ENCODE measurements at places on chromosomes 3 and 15.

DNA sequence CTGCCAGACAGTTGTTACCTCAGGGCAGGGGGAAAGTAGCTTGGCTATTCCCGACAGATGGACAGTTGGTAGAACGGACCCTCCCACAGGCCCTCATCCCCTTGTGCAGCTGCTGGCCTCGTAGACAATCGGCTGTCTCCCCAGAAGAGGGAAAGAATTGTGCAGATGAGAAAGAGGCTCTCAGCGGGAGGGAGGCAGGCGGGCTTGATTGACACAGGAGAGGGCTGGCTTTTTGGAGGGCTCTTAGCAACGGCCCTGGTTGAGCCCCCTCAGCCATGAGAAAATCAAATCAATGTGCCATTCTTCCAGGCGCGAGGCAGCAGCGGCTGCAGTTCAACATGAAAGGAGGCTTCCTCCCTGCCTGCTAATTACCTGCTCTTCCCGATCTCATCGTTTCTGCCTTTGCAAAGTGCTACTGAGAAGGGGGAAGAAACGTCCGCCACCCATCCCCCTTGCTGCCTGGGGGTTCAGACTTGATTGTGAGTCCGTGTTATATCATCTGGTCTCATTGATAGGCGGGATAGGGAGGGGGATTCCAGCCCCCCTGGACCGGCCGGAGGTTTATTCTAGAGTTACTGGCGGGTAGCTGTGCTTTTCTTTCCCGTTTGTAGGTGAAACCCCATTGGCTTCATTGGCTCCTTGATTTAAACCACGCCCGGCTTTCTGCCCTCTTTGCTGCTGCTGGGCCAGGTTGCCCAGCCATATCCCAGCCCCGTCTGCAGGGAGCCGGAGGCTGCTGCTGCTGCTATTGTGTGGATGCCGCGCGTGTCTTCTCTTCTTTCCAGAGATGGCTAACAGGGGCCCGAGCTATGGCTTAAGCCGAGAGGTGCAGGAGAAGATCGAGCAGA is at the start of gene TAGLN3:
Gene TAGLN3 (plus strand): TSS at position 287 of the 848 bp plus-strand sequence. CDS start 501 bp downstream, at position 788.
- DNase-seq: no peak

- peak; percentile 59 for DNase-seq
Measured at GRCh38 chr3:42652611-42653302, 740 bp upstream of the ZBTB47 start.

DNA sequence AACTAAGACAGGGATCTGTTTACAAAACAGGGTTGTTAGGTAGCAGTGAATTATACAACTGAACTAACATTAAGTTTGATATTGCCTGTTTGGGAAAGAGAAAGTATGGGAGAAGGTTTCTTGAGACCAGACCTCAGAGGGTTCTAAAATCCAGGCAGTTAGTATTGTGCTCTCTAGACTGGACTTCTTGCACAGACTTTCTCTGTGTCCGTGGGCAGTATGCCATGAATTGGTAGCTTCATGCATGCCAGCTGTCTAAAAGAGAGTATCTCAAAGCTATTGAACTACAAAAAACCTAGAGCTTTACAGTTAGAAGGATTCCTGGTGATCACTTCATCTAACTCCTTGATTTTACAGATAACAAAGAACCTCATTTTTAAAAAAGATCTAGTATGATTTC is 12.5 kb downstream of the SAMD7 start:
- no peak for DNase-seq

GRCh38 chr3:49165771-49166751 is at the start of gene CCDC71:
TSS of gene CCDC71 (minus strand) at chr3:49166331. CDS start at chr3:49164208, 2,123 bp downstream.
- DNase-seq: peak; percentile 84

DNA sequence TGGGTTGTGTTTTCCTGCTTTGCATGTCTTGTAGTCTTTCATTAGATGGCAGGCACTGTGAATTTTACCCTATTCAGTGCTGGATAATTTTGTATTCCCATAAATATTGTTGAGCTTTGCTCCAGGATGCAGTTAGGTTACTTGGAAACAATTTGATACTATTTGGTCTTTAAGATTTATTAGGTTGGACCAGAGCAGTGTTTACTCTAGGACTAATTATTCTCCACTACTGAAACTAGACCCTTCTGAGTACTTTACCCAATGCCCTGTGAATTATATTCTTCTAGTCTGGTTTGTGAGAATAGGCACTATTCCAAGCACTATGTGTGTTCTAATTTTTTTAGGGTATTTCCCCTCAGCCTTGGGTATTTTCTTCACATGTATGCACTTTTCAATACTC is 37.8 kb upstream of the TASOR start:
- DNase-seq: no peak

GRCh38 chr15:52146776-52147175 is 34.2 kb upstream of the BCL2L10 start:
- DNase-seq: no peak

Data from hematopoietic multipotent progenitor cell treated with erythropoietin and hydrocortisone succinate and interleukin-3 and kit ligand, for 8 days (in vitro differentiated cells).